ENCODE measurements at places on chromosomes 11 and 22.

GRCh38 chr11:65489706-65490320, 9.0 kb upstream of the MALAT1 start:
- no peak for DNase-seq

DNA sequence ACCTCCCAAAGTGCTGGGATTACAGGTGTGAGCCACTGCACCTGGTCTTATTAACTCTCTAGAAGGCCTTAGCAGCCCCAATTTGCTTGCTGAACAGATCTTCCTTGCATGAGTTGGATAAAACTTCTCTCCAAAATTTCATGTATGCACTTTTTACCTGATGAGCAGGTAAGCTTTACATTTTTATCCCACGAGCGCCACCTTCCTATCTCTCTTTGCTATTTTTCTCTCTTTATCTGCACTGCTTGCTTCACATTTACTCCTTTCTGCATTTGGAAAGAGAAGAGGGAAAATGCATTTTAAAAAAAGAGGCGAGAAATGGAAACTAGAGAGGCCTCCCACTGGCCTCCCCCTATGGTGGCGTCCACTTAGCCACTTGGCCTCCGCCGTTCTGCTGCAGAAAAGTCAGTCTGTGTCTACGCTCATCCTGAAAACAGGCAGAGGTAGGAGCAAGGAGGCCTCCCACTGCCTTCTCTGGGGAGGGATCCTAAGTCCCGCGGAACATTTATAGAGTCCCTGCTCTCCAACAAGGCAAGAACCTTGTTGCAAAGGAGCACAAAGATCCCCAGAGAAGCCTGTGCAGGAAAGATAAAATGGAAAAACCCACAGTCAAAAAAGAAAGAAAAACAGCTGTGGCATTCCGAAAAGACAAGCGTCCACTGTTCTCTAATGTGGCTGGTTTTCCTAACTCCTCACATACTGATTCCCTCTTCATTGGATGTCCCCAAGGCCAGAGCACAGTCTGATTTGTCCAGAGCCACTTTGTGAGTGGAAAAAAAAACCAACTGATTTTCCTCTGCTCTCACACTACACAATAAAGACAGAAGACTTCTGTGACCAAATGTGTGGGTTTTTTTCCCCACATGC, 62.2 kb upstream of the INCENP start:
- DNase-seq, result no peak

GRCh38 chr11:1208144-1208393, 14.8 kb upstream of the MUC5B start:
- DNase-seq, result no peak

GRCh38 chr11:100709233-100709957, 22.3 kb downstream of the ARHGAP42 start:
- DNase-seq, result no peak

- DNase-seq, result peak; percentile 91
These were observed 1.8 kb upstream of the CCND1 start for GRCh38 chr11:69638941-69639681.

GRCh38 chr11:17985517-17985916, 27.3 kb downstream of the SERGEF start:
- no peak for DNase-seq

- no peak for DNase-seq
These were observed 25.4 kb downstream of the FXYD6 start for GRCh38 chr11:117851106-117851505.

GRCh38 chr11:5204787-5205186, 4.3 kb upstream of the OR51V1 start:
- DNase-seq, result no peak

DNA sequence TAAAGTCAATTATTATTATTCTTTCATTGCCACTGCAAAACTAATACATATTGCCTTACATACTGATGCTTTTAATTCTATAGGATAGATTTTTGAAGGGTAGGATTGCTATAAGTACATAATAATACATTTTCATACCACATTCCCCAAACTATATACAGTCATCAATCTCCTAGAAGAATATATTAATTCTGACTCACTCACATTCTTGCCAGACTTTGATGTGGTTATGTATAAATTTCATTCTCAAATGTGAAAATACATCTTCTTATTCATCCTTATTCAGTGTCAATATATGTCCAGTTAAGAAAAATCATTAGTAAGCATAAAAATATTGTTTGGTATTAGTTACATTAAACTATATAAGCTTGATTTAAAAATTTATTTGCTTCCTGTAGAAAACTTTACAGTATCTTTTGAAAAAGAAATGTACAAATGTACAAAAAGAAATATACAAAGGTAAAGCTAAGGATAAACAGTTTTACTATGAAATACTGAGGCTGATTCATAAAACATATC, 458.8 kb upstream of the CNTN5 start:
- DNase-seq, result no peak

- DNase-seq, result no peak
These were observed 6.7 kb downstream of the P2RX3 start for GRCh38 chr11:57344826-57345225.

DNA sequence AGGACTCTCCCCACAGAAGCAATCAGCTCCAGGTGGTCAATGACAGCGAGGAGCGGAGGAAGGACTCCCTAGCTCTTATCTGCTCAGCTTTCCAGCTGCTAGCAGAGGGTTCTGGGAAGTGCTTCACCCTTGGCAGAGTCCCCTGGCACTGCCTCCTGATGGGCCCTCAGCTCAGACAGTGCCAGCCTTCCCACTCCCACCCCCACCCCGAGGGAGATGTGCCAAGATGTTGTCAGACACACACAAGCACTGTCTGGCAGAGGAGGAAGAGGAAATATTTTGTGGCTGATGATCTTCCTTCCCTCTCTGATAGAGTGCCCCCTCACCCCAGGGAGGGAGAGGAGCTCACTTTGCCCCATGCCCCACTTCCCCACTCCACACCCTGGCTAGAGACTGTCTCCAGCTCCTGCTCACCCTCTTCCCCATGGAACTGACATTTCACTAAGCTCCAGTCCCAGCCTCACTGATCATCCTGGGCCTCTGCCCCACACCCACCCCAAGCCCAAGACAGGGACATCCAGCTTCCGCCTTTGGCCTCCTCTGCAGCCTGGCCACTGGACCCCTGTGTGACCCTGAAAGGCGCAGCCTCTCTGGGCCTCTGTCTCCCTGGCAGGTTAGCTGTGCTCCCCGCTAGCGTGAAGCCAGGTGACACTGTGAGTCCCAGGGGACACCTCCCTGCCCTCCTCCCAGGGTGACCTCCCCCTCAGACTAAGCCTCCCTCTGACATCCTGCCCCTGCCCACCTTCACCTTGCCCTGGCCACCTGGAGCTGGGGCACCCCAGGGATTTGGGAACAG, 44.5 kb downstream of the SLCO2B1 start:
- DNase-seq, result no peak

DNA sequence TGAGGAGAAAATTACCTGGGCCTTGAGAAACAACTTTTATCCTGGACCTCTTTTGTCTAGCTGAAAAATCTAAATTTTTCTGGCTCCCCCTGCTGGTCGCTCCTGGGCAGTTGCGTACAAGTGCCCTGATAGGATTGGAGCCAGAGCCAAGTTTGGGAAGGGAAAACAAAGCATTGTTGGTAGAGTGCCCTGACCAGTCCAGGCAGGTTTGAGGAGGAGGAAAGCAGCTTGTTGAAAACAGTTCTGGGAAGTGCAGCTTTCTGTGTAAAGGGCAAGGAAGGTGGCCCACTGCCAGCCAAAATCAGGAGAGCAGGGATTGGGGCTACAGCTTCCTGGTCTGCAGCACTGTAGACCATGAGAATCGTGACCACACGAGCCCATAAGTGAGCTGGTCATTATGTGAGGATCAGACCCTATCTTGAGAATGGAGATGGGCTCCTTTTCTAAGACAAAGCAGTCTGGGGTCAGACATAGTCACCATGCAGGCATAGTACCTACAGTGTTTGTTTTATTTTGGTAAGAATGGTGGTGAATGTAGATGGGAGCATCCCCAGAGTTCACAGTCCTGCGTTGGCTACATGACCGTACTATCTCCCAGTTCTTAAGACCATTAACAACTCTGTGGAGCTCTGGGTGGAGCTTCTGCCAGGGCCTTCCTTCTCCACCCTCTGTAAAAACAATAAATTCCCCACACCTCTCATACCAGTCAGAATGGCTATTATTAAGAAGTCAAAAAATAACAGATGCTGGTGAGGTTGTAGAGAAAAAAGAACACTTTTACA, 21.3 kb upstream of the PIK3IP1 start:
- DNase-seq, result peak; percentile 43

GRCh38 chr11:6635082-6635932, 16.1 kb upstream of the TPP1 start:
- DNase-seq, result no peak

DNA sequence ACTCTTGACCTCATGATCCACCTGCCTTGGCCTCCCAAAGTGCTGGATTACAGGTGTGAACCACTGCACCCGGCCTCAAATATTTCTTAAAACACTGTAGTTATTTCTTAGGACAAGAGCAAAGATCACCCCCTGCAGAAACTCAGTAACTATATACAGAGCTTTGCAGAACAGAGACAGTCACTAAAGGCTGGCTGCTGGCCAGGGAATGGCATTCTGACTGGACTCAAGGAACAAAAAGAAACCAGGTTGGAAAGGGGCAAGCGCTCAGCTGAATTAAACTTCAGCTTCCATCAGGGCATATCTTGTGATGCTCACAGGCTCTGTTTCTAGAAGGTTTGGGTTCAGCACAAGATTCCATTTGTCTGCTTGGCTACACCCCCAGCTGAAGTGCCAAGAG, 95.8 kb downstream of the ADAMTS15 start:
- no peak for DNase-seq

DNA sequence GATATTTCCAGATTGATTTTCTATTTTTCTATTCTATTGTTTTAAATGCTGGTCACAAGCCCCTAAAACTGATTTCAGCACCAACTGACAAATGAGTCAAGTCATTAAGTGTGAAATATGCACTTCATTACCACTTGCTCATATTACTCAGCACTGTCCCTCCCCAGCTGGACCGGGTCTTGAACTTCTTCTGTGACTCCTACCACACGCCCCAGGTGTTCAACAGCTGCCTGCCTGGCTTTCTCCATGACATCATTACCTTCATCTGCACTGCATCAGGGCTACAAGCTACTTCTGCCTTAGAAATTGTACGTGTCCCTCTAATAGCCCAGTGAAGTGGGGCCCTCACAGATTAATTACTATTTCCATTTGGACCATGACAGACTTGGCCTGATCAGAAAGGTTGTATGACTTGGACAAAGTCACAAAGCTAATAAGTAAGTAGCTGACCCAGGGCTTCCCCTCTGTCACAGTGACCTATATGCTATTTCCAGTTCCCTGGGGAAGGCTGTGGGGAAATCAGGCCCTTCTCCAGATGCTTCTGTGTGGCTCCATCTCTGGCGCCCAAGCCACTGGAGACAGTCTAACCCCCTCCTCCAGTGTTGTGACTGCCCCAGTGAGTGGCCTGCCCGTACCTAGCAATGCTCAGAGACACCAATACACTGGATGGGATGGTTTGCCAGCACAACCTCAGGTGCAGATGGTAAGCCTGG, 18.1 kb downstream of the TBC1D10A start:
- no peak for DNase-seq

DNA sequence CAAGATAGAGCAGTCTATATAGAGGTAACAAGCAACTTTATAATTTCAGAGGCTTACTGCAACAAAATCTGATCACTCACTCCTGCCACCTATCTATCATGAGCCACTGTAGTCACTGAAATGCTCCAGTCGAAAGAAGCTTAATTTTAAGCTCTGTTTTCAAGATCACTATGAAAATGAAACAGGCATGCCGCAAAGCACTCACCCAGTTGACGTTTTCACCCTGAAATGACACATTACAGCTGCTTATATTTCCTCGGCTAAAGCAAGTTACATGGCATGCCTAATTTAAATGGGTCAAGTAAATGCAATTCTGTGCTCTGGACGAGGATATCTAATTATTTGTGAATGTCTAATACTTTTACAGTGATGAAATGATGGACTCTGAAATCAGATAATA, 616.3 kb downstream of the FAM181B start:
- no peak for DNase-seq

DNA sequence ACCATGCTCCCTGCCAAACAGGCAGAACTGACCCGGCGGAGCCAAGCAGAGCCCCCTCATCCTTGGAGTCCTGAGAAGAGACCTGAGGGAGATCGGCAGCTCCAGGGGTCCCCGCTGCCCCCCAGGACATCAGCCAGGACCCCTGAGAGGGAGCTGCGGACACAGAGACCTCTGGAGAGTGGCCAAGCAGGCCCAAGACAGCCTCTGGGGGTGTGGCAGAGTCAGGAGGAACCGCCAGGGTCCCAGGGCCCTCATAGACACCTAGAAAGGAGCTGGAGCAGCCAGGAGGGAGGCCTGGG, 37.5 kb downstream of the TRIOBP start:
- no peak for DNase-seq

- DNase-seq, result no peak
These were observed 102.4 kb downstream of the WT1 start for GRCh38 chr11:32332990-32333319.

DNA sequence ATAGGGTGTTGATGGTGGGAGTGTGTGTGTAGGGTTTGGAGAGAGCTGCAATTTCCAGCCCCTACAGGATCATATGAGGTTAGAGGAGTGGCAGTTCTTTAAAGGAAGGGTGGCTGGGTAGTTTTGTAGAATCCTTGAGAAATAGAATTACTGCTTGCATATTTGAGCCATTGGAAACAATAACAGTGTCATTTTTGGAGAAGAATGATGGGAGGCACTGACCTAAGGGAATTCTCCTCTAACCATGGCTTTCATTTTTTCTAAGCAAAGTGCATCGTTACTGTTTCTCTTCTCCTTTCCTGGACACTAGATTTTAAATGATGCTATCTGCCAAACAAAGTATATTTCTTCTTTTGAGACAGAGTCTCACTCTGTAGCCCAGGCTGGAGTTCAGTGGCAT, 66.9 kb upstream of the RRM1 start:
- DNase-seq, result no peak

DNA sequence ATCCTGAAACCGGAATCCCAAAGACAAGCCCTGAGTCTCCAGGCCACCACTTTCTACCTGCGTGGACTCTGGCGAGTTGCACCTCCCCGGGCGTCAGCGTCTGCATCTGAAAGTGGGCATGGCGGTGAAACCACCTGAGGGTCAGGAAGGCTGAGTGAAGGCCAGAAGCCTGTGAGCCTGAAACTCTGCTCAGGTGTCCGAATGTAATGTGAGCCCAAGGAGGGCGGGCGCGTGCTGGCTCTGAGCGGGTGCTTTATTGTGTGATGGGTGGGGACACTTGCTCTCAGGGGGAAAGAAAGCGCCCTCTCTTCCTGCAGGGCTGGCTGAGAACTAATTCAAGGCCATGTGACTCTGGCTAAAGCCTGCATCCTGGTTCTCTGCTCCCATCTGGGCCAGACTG, 135.6 kb downstream of the ST3GAL4 start:
- no peak for DNase-seq

DNA sequence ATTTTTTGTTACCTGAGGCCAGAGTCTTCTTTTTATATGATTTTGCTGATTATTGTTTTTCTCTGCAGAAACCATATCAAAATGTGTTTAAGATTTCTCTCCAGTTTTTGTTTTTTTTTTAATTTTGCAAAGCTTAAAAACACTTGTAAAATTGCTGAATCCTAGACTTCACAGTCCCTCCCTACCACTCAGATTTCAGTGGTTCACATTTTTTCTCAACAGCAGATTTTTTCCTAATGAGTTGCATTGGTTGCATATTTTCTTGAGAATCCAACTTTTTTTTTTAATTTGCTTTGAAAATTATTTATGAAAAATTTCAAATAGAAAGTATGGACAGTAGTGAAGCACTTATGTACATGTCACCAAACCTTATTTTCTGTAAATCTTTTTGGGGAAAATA, 5.8 kb downstream of the ARL14EP start:
- DNase-seq, result no peak

Data from left renal pelvis (tissue), 4 donors.